ENCODE measurements at places on chromosomes 7 and 10.

DNA sequence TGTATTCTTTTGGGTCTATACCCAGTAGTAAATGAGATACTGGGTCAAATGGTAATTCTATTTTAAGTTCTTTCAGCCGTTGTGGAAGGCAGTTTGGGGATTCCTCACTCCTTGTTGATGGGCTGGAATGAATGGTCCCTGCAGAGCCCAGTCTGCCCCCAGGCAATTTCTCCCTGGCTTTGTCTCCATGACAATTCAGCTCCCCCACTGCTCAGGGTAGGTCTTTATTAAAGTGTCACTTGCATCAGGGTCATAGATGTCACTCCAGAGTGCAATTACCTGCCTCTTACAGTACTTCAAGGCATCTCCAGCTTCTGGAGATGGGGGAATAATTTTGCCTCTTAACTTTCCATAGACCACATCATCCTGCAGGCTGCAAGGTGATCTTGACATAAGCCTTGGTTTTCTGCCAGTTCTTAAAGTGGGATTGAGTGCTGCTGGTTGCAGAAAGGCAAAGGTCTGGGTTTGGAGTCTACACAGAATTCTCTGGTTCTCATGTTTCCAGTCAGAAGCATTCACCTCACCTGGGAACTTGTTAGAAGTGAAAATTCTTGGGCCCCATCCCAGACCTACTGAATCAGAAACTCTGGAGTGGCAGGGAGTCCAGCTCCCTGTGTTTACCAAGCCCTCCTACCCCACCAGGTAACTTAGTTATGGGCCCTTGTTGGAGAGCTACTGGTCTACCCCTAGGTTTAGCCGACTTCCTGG lies 442.4 kb downstream of the GALNT17 start:
- no peak for DNase-seq

GRCh38 chr10:80474597-80474910 lies 20.4 kb downstream of the TSPAN14 start:
- DNase-seq, result no peak

- no peak for DNase-seq
Measured at GRCh38 chr7:25967278-25968204, 184.5 kb upstream of the NFE2L3 start.

- DNase-seq, result no peak
Measured at GRCh38 chr7:20188567-20188966, 28.6 kb downstream of the MACC1 start.

DNA sequence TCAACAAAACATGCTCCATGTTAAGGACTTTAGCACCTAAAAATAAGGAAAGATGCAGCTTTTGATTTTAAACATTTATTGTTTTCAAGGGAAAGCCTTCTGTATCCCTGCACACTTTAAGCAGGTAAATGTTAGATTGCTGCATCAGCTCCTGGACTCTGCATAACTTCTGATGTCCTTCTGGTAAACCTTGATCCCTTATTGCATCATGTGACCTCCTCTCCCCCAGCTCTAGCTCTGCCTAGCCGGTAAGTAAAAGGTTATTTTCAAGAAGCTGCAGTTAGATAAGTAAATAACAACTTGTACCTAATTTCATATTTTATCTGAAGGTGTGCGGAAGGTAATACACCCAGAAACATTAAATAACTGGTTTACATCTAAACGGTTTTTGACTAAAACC lies 37.5 kb downstream of the PDK4 start:
- DNase-seq, result no peak

DNA sequence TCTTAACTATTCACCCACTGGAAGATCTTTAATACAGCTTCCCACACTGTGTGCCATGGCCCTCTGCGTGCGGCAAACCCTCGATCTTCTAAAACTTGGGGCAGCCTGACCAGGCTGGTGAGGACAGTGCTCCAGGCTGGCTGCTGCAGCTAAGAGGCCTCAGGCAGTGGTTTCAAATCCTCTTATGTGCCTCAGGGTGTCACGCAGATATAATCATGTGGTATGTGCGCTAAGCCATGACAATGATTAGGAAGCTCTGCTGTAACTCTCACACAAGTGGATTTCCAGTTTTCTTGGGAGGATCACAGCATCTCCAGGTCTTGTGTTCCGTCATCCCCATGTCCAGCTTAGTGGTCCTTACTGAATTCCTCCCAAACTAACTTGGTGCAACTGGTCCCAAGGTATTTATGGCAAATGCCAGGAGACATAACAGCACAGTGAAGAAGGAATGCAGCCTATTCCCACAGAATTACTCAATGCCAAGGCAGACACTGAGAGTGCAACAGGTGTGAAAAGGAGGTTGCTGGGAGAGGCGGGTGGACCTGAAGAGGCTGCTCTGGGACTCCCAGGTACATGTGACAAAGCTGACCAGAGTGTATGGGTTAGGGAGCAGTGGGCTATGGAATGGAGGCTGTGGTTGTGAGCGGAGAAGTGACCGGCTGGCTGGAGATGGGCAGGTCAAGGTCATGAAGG lies 2.3 kb downstream of the HPS1 start:
- no peak for DNase-seq

- DNase-seq, result no peak
Measured at GRCh38 chr10:88721392-88721791, 15.3 kb downstream of the LIPK start.

DNA sequence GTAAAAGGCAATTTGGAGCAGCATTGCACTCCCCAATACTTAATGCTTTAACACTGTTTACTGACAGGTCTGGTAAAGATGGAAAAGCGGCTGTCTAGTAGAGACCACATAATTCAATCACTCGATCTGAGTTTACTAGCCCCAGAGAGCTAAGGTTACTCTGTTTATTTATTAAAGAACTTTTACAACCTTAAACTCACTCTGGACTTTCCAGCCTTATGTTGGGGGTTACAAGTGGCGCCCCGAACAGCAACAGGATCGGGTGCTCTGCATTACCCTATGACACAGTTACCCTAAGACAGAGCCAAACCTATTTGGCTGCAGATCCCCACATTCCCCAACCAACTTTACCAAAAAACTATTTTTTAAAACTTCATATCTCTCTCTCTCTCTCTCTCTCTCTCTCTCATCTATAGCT lies 43.9 kb downstream of the MRPS24 start:
- no peak for DNase-seq

GRCh38 chr10:16481052-16481728 lies 40.5 kb downstream of the C1QL3 start:
- no peak for DNase-seq

GRCh38 chr10:132540456-132540855 lies 2.9 kb downstream of the INPP5A start:
- DNase-seq, result no peak

DNA sequence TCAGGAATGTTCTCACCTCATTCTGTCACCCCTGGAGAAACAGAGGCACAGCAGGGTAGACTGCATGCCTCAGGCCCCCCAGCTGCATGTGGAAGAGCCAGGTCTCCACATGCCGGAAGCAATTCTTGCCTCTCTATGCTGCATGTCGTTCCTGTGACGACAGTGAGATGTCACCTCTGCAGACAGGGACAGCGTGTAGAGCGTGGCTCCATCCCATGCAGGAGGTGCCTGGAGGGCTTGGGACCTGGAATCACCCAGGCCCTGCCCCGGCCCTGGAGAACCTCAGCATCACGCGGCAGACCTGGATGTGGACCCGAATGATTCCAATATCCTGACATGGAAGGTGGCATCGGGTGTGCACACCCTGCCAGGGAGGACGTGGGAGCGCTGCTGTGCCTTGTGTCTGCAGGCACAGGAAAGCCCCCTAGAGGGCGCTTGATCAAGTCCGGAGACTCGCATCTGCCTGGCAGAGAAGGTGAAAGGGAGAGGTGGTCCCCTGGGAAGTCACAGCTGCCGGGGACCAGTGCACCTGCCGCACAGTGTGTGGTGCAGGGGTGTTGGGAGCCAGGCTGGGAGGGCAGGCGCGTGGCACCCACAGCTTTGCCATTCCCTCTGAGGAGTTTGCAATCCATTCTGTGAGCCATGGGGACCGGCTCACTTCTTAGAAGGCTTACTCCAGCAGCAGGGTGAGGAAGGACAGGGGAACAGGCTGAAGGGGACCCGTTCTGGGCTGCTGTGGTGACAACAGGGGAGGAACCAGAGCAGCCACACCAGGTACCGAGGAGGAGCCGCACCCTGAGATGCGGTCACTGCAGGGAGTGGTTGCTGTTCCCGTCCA lies 45.3 kb upstream of the EN2 start:
- DNase-seq, result no peak

DNA sequence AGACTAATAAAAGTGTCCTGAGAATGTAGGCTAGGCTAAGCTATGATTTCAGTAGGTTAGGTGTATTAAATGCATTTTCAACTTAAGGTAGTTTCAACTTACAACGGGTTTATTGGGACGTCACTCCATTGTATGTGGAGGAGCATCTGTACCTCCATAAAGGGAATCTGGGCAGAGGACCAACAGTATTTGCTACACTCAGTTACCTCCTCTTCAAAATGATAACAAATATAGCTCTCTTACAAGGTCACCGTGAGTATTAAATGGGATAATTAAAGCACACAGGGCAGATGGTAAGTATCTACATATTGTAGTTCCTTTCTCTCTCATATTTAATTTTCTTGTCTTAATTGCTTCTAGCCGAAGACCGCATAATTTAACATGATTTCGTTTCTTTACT lies 59.0 kb upstream of the FGL2 start:
- no peak for DNase-seq

GRCh38 chr7:107890493-107890961 lies 456 bp upstream of the DLD start:
- DNase-seq, result no peak

DNA sequence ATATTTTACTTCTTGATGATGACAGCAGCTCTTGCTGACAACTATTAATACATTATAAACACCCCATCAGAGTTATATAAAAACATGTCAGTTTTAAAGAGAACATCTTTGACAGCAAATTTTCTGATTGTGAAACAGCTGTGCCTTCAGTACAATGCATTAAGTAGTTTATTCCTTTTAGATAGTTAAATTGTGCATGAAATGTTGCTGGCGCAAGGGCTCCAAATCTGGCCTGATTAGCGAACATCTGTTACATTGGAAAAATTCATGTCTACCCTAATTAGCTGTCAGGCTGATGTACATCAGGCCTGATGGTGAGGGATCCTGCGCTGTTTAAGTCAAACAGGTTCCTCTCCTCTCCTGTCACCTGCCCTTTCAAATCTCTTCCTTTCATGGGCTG lies 171.9 kb upstream of the SP8 start:
- DNase-seq, result no peak

- no peak for DNase-seq
Measured at GRCh38 chr10:100761191-100761590, 15.8 kb downstream of the PAX2 start.

DNA sequence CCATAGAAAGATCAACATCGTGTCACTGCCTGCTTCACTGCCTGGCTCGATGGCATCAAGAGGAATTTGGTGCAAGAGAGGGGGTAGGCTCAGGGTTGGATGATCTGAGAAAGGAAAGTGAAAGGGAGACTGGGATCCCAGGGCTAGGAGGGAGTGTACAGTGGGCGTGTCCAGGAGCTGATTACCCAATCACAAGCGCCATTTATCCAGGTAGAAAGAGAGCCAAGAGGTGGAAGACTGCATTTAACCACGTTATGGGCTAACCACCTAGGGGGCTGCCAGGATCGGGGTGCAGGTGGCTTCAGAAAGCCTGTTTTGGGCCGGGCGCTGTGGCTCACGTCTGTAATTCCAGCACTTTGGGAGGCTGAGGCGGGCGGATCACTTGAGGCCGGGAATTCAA lies 10.3 kb downstream of the PODXL start:
- no peak for DNase-seq

DNA sequence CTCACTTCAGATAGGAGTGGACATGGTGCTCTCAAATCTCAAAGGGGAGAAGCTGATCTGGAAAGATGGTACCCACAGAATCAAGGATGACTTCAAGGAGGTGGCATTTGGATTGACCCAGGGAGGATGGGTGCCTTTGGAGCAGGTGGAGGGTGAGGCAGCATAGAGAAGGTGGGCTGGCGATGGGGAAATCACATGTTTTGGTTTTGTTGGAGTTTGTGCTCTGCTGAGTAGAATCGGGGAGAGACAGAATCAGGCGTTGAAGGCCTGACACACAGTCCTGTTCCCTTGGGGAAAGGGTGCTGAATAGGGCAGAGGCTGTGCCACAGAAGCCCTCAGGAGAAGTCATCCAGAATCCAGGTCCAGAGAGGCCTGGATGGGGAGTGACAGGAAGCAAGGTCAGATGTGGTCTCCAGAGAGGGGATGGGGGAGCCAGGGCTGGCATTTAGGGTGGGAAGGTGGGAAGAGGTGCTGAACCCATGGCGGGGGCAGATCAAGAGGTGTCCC lies 291.1 kb downstream of the GLRX3 start:
- DNase-seq, result no peak

DNA sequence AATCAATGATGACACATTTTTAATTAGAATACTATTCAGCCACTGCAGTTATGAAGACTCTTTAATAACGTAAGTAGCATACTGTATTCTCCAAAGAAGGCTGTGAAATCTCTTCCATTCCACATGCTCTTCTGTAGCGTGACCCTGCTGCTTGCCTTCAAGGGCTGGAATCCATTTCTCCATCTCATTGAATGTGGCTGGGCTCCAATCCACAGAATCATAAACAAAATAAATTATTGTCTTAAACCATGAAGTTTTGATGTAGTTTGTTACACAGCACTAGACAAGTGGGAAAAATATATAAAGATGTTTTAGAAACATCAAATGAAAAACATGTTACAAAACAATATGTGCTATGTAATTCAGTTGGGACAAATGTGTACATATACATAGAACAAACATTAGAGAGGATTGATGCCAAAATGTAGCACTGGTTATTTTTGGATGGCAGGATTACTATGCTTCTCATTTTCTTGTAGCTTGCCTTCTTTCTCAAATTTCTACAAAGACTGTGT lies 410.8 kb upstream of the PODXL start:
- no peak for DNase-seq

DNA sequence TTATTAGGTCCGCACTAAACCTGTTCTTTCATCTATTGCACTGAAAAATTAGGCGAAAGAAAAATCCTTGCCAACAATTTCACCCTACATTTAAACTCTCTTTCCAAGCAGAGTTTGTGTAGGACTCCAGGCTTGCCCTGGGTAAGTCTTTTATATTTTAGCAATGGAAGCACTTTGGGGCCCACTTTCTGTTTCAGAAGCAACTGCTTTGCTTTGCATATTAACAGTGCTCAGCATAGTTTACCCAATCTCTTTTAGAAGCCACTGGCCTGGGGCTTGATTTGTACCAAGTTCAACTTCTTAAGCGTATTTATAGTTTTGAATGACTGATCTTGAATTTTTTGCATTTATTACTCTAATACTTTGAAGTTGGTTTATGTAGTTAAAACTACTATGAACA lies 78.8 kb upstream of the MDFIC start:
- no peak for DNase-seq
